Endothelial cell of coronary artery (primary cell): ENCODE measurements at places on chromosomes 12 and 14. TPM values are rescaled to one million over a fixed set of nuclear protein-coding genes. Genes with fewer than 3 reads are reported as not detected.

TMEM119 gene
- under 0.01 and 0.27 TPM in 2 replicates for total RNA-seq

DUSP6 gene
- 214 and 246 TPM in 2 replicates for total RNA-seq

KRT75 gene
- not detected in 2 replicates for total RNA-seq

RGS6 gene
- total RNA-seq: not detected in 2 replicates

STYK1 gene
- total RNA-seq: 5.2 and 19.5 TPM in 2 replicates

TCL1B gene
- total RNA-seq: not detected in 2 replicates

CDCA4 gene
- 29.9 and 38.1 TPM in 2 replicates for total RNA-seq

MANSC1 gene
- 3.5 and 5.3 TPM in 2 replicates for total RNA-seq

SOX5 gene
- total RNA-seq: 0.28 and 1.8 TPM in 2 replicates

AQP6 gene
- total RNA-seq: 0.09 TPM in 1 of 2 replicates, not detected in the other

OSBPL8 gene
- total RNA-seq: 31.7 and 46.8 TPM in 2 replicates

LRTM2 gene
- total RNA-seq: not detected in 2 replicates

SLC39A9 gene
- total RNA-seq: 86.3 and 91.2 TPM in 2 replicates

PTPRO gene
- total RNA-seq: 0.09 TPM in 1 of 2 replicates, not detected in the other

SDR9C7 gene
- not detected in 2 replicates for total RNA-seq

PRICKLE1 gene
- total RNA-seq: 21.4 and 22.1 TPM in 2 replicates

RIPK3 gene
- 2.9 and 3.5 TPM in 2 replicates for total RNA-seq

RNASE1 gene
- 46.7 and 82.6 TPM in 2 replicates for total RNA-seq
